ENCODE measurements at places on chromosomes 3 and 15.

- peak; percentile 49 for DNase-seq
These were observed 59.3 kb downstream of the CYP11A1 start for GRCh38 chr15:74307827-74308811.

DNA sequence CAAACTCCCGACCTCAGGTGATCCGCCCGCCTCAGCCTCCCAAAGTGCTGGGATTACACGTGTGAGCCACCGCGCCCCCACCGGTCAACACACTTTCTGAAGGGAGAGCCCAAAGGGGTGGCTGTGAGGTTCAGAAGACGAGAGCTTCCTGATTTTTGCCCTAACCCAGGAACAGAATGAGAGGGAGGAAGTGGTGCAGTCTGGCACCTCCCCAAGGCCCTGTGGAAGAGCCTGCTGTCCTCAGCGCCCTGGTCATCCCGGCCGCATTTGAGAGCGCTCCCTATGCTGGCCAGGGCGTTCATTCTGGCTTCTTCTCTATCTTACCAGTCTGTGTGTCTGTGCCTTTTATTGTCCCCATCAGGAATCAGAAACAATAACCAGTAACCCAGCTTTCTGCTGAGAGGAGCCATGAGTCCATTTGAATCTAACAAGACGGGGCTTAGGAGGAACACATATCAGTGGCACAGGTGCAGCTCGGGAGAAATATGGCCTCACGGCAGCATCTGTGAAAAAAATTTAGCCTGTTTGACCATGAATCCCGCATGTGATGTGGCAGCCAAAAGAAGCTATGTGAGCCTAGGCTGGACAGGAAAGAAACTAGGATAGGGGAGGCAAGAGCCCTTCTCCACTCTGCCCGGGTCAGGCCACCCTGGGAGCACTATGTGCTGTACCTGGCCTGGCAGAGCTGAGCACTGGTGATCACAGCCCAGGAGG, 12.9 kb downstream of the BDH1 start:
- DNase-seq = no peak

DNA sequence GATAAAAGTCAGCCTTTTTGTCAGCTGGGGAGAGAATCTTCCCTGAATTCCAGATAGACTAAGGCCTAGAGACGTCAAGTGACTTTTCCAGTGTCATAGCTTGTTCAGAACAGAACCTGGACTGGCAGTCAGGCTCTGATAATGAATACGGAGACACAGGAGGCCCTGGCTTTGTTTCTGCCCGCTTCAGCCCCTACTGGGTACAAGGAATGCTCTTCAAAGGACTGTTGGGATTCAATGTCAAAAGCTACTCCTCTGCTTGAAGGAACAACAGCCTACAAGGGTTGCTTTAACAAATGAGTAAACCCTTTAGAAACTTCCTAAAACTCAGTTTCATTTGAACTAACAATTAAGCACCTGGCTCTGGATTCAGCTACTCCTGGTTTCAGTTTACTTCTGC, 412.3 kb downstream of the OXSM start:
- DNase-seq = no peak

GRCh38 chr3:38031022-38031994, 1.9 kb upstream of the PLCD1 start:
- DNase-seq = peak; percentile 8

- peak; percentile 41 for DNase-seq
These were observed 324.5 kb downstream of the TBL1XR1 start for GRCh38 chr3:176872771-176873209.

DNA sequence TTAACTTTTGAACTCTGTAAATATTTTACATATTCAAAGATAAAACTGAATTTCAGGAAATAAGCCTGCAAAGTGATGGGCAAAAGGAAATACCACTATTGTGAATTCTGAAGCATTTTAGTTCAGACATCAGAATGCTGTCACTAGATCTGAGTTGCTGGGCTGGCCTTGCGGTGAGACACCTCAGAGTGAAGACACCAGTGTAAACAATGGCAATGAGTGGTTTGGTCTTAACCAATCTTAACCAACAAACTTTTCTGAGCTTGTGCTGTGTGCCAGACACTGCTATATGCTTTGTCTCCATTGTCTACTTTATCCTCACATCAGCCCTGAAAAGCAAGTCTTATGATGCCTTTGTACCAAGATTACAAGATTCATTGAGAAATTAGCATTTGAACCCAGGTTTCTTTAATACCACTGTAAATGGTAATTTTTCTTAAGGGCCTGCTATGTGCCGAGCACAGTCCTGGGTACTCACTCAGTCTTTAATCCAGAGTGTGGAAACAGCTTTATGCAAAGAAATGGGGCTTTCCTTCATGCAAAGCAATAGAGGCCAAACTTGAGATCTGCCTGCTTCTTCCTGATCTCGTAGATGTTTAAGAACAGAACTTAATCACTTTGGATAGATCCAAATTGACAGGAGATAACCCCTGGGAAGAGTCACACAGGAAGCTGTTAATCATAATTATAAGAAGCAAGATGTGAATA, 55.0 kb downstream of the TMEM39A start:
- DNase-seq = no peak

DNA sequence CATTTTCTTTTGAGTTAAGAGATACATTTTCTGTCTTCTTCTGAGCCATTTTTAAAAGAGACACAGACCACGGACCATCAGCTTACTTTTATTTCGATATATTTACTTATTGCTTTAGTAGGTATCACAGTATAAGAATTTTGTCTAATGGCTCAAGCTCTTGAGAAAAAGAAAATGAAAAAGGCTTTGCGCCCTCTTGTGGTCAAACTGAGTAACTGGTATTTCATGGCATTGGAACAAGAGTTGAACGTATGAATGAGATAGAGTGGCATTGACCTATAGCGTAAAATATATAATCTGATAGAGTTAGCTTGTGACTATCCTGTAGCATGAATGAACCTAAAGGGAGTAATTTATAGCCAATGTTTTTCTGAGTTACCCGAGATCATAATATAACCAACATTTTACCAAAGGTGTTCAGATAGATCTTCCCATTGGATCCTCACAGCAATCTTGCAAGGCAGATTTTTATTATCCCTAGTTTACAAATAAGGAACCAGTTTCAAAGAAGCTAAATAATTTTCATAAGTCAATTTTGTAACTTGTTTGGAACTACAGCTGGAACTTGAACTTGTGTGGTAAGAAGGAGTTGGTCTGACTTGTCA, 154.6 kb downstream of the POLR2M start:
- peak; percentile 53 for DNase-seq

DNA sequence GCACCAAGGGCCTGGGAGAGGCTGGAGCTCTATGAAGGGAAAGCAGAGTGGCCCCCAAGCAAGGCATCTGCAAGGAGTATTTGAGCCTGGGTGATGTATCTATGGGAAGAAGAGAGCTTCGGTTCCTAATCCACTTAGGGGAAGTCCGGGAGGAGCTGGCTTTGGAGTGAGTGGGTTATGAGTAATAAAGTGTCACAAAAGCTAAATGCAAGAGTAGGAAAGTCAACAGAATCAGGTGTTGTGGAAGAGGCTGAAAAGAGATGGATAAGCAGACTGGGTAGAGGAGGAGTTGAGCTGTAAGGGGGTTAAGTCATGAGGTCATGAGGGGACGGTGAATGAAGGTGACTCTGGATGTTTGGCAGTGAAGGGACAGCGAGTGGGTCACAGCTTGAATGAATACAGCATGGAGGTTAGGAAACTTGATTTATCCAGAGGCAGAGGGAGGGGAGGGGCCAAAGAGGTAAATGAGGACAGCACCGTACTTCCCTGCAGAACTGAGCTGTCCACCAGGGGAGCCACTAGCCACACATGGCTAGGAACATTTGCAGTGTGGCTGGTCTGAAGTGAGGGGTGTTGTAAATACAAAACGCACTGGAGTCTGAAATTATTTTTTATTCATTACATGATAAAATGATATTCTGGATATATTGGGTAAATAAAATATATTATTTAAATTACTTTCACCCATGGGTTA, 83.3 kb downstream of the ADCY5 start:
- DNase-seq = peak; percentile 37

DNA sequence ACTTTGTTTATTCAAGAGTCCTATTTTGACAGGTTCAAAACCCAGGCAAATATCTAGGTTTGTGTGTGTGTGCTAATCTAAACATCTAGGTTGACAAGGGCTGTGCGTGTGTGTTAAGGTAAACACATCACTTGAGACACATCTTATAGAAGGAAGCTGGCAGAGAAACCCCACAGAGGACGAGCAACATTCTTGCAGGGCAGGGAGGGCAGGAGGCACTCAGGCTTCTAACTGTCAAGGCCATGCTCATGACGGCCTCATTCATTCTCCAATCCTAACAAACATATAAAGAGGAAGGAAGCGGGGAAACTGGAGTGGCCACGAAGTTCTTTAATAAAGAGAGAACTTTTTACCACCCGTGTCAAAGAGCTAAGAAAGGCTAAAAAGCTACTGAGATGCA, 43.4 kb downstream of the SLCO2A1 start:
- no peak for DNase-seq

- DNase-seq = peak; percentile 30
These were observed 17.5 kb downstream of the CIDEC start for GRCh38 chr3:9862391-9863057.

- DNase-seq = no peak
These were observed 446.1 kb downstream of the CNTN4 start for GRCh38 chr3:2544718-2545117.

GRCh38 chr3:157871838-157872460, 234.3 kb downstream of the SHOX2 start:
- no peak for DNase-seq

GRCh38 chr3:123876858-123877257, 7.3 kb downstream of the MYLK start:
- DNase-seq = no peak

- peak; percentile 77 for DNase-seq
These were observed 1.4 kb upstream of the WNT5A start for GRCh38 chr3:55488398-55489055.

GRCh38 chr15:88647351-88648105, 8.7 kb downstream of the ISG20 start:
- DNase-seq = no peak

DNA sequence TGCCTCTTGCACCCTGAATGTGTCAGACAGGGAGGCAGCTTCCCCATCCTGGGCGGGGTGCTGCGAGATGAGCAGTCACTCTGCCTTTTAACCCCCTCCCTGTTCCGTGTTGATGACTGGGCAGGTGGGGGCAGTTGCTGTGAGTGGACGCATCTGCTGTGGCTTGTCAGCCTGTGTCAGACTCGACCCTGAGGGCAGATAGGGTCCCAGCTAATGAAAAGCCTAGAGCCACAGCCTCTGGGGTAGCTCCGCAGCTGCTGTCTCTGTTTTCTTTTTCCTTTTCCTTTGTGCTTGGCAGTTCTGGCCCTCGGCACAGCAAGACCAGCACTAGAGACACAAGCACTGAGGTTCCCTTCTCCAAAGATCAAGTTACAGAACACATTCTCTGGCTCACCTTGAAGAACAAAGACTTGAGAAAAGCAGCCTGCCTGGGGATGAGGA, 43.0 kb upstream of the GLCE start:
- DNase-seq = no peak

- DNase-seq = no peak
These were observed 556.1 kb downstream of the SI start for GRCh38 chr3:164522073-164522763.

DNA sequence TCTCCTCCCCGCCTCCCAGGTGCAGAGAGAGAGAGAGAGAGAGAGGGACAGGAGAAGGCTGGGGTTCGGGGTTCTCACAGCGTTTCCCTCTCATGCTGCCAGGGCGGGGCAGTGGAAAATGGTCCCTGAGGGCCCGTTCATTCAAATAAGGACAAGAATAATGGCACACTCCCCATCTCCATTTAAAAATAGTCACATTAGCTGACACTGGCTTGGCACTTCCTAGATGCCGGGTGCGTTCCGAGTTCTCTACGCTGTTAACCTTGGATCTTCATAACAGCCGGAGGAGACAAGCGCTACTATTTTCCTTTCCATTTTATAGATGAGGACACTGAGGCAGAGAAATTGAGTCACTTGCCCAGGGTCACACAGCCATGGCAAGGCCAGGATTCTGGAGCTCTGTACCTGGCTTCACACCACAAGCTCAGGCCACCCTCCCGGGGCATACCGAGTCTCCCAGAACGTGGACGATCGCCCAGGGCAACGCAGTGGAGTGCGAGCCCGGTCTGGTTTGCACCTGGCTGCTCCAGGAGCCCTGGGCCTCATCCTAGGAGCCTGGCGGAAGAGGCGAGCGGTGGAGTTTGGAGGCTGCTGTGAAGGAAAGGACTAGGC, 608 bp upstream of the SLC6A6 start:
- DNase-seq = no peak

DNA sequence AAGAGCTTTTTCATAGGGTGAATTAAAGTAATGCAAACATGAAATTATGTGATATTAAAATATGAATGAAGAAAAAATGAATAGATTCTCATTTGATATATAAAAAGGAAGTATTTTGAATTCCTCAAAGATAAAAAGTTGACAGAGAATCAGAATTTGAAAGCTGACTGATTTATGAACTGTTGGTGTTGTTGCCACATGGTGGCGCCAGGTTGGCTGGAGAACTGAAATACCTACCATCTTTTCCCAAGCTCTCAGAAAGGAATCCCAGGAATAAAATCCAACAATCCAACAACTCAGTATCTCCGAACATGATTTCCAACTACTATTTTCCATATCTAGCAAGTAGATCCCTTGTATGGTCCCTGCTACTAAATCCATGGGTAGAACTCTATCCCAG, 3.1 kb downstream of the MYRIP start:
- no peak for DNase-seq

GRCh38 chr3:42735019-42735418, 32.4 kb upstream of the HHATL start:
- DNase-seq = no peak

GRCh38 chr3:11312166-11312565, 40.0 kb downstream of the ATG7 start:
- DNase-seq = no peak

DNA sequence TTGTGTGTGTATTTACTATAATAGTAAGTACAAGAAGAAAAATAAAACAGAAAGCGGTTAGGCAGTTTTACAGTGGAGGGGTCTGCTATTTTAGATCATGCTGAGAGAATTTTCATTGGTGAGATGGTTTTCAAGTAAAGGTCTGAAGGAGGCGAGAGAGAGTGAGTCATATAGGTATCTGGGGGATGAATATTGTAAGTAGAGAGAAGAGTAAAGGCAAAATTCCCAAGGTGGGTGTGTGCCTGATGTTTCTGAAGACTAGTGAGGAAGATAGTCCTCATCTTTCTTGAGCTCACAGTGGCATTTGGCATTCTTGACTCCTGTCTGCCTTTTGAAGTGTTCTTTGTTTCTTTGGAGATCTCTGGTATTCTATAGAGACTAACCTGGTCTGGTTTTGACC, 38.6 kb downstream of the CRYBG3 start:
- DNase-seq = no peak
